ENCODE measurements at places on chromosomes 13 and 19.

- DNase-seq: no peak
Measured at GRCh38 chr19:58330458-58330857, 3.7 kb downstream of the ZSCAN22 start.

- DNase-seq: no peak
Measured at GRCh38 chr13:30734439-30734838, 904 bp upstream of the ALOX5AP start.

- DNase-seq: no peak
Measured at GRCh38 chr13:34155931-34156607, 338.1 kb downstream of the RFC3 start.

DNA sequence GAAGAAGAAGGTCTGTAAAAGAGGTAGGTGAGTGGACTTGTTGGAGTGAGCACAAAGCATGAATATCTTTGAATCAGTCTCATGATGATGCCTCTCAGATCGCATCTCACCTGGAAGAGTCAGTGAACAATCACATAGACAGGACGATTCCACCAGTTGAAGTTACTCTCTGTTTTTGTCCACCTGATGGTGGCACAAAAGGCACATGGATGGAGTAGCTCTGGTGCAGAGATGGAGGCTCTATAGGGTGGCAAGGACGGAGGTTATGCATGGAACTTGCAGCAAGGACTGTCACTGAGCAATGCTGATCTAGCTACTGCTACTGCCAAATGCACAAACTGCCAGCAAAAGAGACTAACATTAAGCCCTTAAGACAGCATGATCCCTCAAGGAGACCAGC lies 10.3 kb upstream of the MYCBP2 start:
- DNase-seq: no peak

DNA sequence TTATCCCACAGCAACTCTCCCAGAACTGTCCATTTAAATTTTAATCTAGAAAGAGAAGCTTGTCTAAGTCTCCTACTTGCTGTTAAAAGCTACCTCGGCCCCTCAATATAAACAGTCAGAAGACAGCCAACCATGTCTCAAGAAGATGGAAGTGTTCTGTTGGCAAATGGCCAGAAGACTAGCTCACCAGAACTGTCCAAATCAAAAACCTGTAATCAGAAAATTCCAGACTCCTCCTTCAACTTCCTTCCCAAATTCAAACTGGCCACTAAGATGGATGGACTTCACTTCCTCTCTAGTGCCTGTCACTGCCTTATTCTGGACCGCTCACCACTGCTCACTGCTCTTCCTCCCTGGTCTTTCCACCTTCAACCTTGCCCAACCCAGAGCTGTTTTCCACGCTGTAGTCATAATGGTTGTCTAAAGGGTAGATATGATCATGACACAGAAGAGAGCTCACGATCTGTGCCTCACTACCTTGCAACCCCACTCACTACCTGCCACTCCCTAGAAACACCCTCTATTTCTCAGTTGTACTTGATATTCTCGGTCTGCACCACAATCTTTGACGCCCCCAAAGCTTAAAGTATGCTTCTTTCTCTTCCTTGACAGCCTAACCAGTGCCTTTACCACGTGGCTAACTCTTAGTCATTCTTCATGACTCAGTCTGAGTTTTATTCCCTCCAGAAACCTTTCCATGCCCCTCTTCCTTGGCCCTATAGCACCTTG lies 9.2 kb downstream of the FGF14 start:
- DNase-seq: no peak

DNA sequence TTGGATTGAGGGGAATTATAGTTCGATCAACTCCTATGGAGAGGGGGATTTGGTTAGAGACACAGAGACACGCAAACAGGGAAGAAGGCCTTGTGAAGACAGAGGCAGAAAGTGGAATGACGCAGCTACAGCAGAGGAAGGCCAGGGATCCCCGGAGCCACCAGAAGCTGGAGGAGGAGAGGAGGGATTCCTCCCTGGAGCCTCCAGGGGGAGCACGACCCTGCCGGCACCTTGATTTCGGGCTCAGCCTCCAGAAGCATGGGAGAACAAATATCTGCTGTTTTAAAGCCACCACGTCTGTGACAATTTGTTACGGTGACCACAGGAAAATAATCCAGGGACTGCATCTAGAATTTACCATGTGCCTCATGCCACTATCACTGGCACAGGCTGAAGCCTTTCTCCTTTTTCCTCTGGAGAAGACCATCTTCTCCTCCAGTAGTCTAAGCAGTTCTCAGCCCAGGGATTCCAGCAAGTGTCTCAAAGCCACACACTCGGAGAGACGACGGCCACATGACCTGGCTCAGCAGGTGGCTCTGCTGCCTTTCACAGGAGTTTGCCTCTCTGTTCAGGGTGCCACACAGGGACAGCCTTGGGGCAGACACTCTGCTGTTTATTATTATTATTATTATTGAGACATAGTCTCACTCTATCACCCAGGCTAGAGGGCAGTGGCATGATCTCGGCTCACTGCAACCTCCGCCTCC lies 39.9 kb upstream of the CCNE1 start:
- no peak for DNase-seq

DNA sequence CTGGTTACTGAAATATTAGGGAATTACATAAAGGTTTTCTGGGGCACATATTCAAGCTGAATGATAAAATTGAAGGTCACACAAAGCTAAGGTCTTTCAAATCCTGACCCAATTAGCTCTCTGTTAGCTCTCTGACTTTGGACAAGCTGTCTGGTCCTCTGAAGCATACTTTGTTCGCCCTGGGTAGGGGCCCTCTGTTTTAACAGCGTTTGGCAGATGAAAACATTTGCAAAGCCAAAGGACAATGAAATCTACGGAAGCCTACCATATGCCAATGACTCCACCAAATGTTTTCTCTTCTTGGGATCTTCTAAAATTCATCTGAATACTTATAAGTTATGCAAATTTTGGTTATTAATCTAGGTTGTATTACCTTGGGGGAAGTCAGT lies 14.5 kb upstream of the GJA3 start:
- no peak for DNase-seq

DNA sequence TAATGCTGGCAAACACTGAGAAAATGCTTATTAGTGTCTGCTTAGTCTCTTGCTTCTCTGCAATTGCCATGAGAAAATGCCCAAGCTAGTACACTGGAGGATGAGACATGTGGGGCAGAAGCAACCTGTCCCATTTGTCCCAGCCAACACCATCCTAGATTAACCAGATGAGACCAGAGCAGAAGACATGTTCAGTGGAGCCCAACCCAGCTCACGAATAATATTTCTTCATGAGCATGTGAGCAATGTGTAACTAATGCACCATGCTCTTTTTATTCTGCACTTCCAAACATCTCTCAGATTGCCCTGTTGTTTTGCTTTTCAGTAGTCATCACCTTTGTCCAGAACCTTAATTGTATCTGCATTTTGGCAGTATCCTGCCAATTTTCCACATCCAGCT lies 21.4 kb downstream of the KL start:
- DNase-seq: no peak

GRCh38 chr19:50359328-50359818 lies 6.1 kb downstream of the NAPSA start:
- DNase-seq: no peak

DNA sequence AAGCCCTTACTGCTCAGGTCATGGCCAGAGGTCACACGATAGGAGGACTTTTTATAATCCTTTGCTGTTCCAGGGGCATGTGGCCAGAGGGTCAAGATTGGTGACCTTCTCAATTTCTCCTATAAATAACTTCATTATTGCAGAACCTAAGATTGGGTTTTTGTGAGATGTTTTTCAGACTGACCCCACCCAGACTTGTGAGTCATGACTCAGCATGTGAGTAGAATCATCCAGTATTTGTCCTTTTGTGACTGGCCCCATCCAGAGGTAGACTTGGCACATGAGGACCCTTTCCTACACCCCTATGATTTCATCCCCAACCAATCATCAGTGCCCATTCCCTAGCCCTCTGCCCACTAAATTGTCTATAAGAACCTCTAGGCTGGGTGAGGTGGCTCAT lies 84.5 kb upstream of the ABCC4 start:
- no peak for DNase-seq

All from coronary artery (tissue), 2 donors.